ENCODE measurements at places on chromosomes 13 and 19. TPM values are rescaled to one million over a fixed set of nuclear protein-coding genes. Genes with fewer than 3 reads are reported as not detected.

DNA sequence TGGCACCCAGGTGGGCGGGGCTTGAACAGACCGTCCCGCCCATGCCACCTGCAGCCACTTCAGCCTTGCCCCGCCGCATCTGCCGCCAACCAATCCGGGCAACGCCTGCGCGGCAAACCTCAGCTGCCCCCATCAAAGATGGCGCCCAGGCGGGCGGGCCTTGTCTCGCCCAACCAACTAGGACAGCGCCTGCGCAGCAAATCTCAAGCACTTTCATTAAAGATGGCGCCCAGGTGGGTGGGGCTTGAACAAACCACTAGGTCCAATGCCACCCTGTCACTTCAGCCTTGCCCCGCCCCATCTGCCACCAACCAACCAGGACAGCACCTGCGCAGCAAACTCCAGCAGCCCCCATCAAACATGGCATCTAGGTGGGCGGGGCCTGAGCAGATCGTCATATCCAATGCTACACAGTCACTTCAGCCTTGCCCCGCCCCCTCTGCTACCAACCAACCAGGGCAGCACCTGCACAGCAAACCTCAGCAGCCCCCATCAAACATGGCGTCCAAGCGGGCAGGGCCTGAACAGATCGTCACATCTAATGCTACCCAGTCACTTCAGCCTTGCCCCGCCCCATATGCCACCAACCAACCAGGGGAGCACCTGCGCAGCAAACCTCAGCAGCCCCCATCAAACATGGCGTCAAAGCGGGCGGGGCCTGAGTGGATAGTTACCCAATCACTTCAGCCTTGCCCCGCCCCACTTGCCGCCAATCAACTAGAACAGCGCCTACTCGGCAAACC is 1.4 kb downstream of the PEG3 start:
- H3K27ac ChIP-seq = peak overlapping the region; percentile 82
- peak overlapping the region; percentile 82 for H3K4me3 ChIP-seq
- DNase-seq = peak; percentile 99
- peaks cover 9% of the 10 kb centered on the region for H3K4me1 ChIP-seq
- H3K36me3 ChIP-seq = no peaks in the 10 kb centered on the region

DNA sequence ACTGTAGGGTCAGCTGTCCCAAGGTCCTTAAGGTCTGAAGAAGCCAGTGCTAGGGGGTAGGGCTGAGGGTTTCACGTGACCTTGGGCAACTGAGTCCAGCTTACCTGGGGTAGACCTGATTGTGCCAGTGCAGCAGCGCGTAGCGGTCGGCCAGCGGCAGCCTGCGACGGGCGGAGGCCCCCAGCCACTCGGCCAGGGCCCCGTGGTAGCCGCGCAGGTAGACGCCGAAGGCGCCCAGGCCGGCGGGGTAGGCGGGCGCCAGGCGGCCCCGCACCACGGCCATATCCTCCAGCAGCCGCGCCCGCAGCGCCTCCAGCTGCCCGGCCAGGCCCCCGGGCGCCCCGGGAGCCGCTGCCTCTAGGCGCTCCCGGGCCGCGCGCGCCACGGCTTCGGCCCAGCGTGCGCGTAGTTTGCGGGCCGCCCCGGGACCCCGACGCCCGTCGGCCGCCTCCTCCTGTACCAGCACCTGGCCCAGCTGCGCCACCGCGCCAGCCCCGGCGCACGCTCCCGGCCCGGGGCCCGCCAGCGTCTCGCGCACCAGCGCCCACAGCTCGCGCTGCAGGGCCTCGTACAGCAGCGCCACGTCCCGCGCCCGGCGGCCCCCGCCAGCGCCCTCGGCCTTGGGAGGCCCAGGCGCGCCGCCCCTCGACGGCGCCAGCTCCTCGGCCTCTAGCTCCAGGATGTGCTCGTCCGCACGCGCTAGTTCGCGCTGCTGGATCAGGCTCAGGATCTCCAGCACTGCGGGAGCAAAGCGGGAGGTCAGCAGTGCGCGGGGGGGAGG is 10.9 kb downstream of the EXOC3L2 start:
- H3K27ac ChIP-seq = no peak overlapping the region
- H3K4me3 ChIP-seq = peak overlapping the region; percentile 29
- no peaks in the 10 kb centered on the region for H3K27me3 ChIP-seq
- DNase-seq = no peak

The AP1M2 gene
- 23.3 TPM for polyA plus RNA-seq

GRCh38 chr13:105196052-105196451 is 1339.4 kb downstream of the EFNB2 start:
- no peaks in the 10 kb centered on the region for H3K4me1 ChIP-seq
- H3K27me3 ChIP-seq = no peaks in the 10 kb centered on the region
- no peak overlapping the region for H3K4me3 ChIP-seq

The ZNF534 gene
- 2.1 TPM for polyA plus RNA-seq

DNA sequence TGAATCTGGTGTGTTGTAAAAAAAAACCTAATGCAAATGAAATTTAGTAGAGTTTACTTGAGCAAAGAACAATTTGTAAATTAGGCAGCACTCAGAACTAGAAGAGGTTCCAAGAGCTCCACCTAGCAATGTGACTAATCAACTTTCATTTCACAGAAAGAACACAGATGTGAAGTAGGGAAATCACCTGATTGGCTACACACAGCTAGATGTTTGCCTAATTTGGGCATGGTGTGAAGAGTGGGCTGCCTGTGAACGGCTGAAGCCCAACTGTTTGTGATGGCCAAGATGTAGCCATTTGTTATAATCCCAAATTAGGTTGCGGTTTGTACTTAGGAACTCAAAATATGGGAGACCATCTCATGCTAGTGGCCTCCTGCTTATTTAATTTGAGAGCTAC is 724.4 kb upstream of the SLITRK5 start:
- H3K27me3 ChIP-seq = no peaks in the 10 kb centered on the region
- no peak overlapping the region for H3K4me3 ChIP-seq
- no peaks in the 10 kb centered on the region for H3K4me1 ChIP-seq
- DNase-seq = no peak
- no peaks in the 10 kb centered on the region for H3K36me3 ChIP-seq
- H3K27ac ChIP-seq = no peak overlapping the region

- H3K27ac ChIP-seq = no peak overlapping the region
- H3K4me1 ChIP-seq = peaks cover 10% of the 10 kb centered on the region
- no peak for DNase-seq
- no peaks in the 10 kb centered on the region for H3K27me3 ChIP-seq
- H3K36me3 ChIP-seq = no peaks in the 10 kb centered on the region
- H3K4me3 ChIP-seq = no peak overlapping the region
Observed at GRCh38 chr13:74036373-74036772, 97.8 kb downstream of the KLF12 start.

- H3K27me3 ChIP-seq = no peaks in the 10 kb centered on the region
- H3K4me1 ChIP-seq = peaks cover 22% of the 10 kb centered on the region
- no peak overlapping the region for H3K27ac ChIP-seq
- no peaks in the 10 kb centered on the region for H3K36me3 ChIP-seq
Observed at GRCh38 chr19:1455336-1456120, 5.6 kb downstream of the APC2 start.

GRCh38 chr19:29380581-29380980 is 145.2 kb upstream of the VSTM2B start:
- no peaks in the 10 kb centered on the region for H3K27me3 ChIP-seq
- H3K4me3 ChIP-seq = no peak overlapping the region
- no peaks in the 10 kb centered on the region for H3K4me1 ChIP-seq
- no peak overlapping the region for H3K27ac ChIP-seq
- H3K36me3 ChIP-seq = no peaks in the 10 kb centered on the region

The VN1R2 gene
- 0.25 TPM for polyA plus RNA-seq

DNA sequence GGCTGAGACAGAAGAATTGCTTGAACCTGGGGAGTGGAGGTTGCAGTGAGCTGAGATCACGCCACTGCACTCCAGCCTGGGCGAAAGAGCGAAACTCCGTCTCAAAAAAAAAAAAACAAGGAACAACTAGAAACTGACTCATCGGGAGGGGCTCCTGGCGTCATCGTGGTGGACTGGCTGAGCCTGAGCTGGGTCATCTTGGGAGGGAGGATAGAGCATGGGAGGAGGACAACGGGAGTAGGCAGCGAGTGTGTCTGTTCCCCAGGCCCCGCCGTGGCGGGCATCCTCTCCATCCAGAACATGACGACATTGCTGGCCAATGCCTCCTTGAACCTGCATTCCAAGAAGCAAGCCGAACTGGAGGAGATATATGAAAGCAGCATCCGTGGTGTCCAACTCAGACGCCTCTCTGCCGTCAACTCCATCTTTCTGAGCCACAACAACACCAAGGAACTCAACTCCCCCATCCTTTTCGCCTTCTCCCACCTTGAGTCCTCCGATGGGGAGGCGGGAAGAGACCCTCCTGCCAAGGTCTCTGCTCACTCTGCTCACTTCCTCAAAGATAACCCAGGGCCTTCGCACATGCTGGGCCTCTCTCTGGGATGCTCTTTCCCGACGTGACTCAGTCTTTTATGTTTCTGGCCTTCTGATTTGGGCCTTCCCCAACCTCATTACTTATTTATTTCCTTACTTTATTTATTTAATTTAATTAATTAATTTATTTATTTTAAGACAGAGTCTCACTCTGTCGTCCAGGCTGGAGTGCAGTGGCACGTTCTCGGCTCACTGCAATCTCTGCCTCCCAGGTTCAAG is 16.6 kb downstream of the DDX39A start:
- no peaks in the 10 kb centered on the region for H3K36me3 ChIP-seq
- DNase-seq = no peak
- peaks cover 6% of the 10 kb centered on the region for H3K4me1 ChIP-seq
- no peaks in the 10 kb centered on the region for H3K27me3 ChIP-seq

DNA sequence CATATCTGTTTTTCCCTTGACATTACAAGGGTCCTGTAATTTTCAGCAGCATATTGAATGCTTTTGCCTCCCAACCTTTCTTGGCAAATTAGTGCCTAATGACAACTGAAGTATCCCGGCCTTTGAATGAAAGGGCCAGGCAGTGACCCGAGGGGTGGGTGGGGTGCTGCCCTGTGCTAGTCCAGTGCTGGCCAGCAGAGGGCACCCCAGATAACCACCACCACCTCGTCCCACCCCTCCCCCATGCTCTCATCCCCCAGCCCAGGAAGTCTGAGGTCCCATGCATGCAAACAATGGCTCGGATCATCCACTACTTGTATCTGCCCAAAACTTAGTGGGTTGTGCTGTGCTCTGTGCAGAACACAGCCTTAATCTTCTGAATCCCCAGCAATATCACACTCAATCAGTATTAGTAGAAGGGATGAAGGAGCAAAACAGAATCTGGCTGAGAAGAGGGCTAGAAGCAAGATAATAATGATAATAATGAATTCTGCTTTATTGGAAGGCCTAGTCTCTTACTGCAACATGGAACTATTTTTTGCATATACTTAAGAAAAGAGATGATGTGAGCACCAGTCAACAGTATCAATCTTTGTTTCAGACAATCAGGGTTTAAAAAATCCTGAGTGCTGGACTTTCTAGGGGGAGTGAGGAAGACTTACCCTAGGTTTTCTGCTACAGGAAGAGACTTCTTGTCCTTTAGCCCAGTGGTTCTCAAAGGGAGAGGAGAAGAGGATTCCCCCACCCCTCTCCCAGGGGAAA is 3.8 kb downstream of the ATP12A start:
- no peak overlapping the region for H3K27ac ChIP-seq
- H3K4me1 ChIP-seq = peaks cover 11% of the 10 kb centered on the region
- peak; percentile 81 for DNase-seq
- H3K27me3 ChIP-seq = no peaks in the 10 kb centered on the region
- no peak overlapping the region for H3K4me3 ChIP-seq

- no peaks in the 10 kb centered on the region for H3K4me1 ChIP-seq
- no peak overlapping the region for H3K27ac ChIP-seq
- H3K36me3 ChIP-seq = no peaks in the 10 kb centered on the region
- no peak overlapping the region for H3K4me3 ChIP-seq
- DNase-seq = no peak
- H3K27me3 ChIP-seq = no peaks in the 10 kb centered on the region
Observed at GRCh38 chr19:53007606-53008005, 6.1 kb upstream of the ERVV-1 start.

DNA sequence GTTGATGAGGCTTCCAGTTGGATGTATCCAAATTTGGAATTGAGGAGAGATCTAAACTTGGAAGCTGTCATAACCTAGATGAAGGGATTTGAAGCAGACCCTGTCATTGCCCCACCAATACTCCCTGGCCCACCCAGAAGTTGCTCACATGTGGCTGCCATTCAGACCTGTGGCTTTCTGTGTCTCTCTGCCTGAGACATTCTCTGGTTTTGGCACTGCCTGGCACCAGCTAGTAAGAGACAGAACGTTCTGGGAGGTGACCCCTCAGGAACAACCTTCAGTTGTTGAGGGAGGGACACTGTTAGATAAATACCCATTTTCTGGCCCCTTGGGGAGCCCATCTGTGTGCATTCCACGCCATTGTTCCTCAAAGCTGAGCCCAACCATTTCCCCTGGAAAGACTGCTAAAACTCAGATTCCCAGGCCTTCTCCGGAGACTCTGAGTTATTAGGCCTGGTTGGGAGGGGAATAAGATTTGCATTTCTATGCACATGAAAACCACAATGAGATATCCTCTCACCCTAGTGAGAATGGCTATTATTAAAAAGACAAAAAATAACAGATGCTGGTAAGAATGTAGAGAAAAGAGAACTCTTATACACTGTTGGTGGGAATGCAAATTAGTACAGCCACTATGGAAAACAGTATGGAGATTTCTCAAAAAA is 290.4 kb downstream of the TSHZ3 start:
- H3K4me3 ChIP-seq = no peak overlapping the region
- H3K27me3 ChIP-seq = no peaks in the 10 kb centered on the region
- no peaks in the 10 kb centered on the region for H3K4me1 ChIP-seq
- no peak overlapping the region for H3K27ac ChIP-seq

DNA sequence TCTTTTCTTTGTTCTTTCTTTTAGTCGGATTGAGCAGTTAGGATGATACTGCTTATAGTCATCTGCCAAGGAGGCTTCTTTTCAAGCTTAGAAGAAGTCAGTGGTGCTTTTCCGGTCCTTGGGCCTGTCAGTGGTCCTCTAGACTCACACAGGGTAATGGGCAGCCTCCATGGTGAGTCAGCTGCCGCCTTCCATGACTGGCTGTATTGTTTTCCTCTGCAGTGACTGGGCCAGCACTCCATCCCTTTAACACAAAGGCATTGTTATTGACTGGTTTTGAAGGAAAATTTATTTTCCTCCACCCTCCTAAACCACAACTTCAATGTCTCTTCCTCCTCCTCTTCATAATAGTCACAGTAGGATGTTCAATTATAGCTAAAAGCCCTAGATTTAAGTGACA is 47.1 kb upstream of the CNMD start:
- H3K27ac ChIP-seq = no peak overlapping the region
- no peak for DNase-seq
- H3K36me3 ChIP-seq = no peaks in the 10 kb centered on the region
- H3K27me3 ChIP-seq = no peaks in the 10 kb centered on the region
- no peaks in the 10 kb centered on the region for H3K4me1 ChIP-seq

Measured in testis (tissue), 5 donors.